ENCODE measurements at places on chromosomes 1 and 21.

- no peak for DNase-seq
Measured at GRCh38 chr1:19310061-19310460, 1.9 kb downstream of the AKR7A2 start.

DNA sequence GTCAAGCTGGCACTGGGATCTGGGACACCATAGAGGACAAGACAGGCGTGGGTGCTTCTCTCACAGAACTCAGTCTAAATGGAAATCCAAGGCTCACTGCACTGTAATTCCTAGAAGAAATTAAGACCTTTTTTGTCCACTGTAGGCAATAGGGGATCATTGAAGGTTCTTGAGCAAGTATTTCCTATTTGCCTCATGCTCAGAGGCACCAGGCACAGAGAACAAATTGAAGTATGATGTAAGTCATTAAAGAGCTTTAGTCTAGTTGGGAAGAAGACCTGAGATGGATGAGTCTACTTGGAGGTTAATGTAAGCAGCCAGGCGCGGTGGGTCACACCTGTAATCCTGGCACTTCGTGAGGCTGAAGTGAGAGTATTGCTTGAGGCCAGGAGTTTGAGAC is 34.6 kb downstream of the EIF2D start:
- DNase-seq = no peak

DNA sequence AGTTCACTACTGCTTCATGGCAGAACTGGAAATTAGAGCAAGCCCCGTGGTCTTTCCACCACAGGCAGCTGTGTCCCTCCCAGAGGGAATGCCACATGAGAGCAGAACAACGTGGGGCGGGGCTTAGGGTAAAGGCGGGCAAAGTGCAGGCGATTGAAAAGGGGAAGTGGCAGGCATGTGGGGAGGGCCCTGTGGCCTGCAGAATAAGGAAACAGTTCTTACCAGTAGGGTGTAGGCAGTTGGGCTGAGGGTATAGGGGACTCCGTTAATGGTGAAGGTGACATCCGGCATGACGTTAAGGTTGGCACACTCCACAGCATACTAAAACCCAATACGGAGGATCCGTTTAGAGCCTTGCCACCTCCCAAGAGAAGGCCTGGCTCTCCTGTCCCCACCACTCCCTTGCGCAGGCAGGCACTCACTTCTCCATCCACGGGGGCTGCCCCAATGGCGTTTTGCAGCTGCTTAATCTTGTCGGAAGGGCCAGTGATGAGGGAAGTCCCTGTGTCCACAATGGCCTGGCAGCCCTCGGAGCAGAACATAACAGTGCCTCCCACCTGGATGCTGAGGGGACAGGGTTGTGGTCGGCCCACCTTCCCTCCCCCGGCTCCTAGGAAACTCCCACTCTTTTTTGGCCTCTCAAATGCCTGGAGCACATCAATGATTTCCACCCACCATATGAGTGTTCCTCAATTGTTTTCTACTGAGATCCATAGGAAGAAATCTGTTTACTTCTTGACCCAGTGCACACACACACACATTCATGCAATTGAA is 9.1 kb upstream of the RAB7B start:
- peak; percentile 82 for DNase-seq

GRCh38 chr1:246609632-246610031 is 43.4 kb downstream of the CNST start:
- no peak for DNase-seq

DNA sequence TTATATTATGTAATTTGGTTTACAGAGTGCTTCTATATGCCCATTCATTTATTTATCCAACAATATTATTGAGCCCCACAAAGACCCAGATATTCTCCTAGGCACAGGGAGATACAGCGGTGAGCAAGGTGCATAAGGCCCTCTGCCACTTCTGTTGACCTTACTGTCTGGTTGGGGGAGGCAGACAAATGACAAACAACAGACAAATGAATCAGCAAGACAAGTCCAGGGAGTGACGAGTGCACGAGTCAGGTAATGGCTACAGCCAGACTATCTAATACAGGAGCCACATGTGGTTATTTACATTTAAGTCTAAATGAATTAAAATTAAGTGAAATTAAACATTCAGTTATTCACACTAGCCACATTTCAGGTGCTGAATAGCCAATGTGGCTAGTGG is 22.0 kb upstream of the BCAR3 start:
- DNase-seq = no peak

DNA sequence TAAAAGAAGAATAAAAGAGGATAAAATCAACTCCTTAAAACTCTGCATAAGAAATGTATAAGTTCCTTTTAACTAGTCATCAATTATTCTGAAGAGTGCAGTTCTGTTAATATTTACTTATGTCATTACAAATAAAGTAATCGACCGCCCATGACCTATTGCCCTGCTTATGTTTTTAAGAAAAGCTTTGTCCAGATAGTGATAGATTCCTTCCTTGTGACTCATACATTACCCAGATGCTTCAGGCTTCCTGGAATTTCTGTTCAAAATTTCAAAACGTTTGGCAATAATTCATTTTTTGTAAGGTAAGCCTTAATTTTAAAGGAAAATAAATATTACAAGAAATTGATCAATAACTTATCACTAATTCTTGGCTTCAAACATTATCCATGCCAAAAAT is 918.2 kb upstream of the ADGRL2 start:
- no peak for DNase-seq

GRCh38 chr1:119815361-119815760 is 4.1 kb upstream of the REG4 start:
- no peak for DNase-seq

DNA sequence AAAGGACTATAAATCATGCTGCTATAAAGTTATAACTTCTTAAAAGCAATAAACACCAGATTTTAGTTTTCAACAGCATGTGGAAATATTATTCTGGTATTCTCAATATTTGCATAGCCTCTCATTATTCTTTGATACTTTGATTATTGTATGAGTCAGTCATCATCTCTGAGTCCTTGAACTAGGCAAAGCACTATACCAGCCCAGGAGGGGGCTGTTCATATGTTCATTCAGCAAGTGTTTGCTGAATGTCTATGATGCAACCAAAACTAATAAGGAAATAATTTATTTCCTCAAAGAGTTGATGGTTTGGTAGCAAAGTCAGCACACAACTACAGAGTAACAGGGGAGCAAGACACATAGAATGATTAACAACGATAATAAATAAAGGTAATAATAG is 175.6 kb upstream of the C1orf105 start:
- DNase-seq = no peak

GRCh38 chr21:24014381-24014780 is 1592.9 kb downstream of the MRPL39 start:
- DNase-seq = no peak

GRCh38 chr1:203537806-203538464 is 44.0 kb downstream of the OPTC start:
- peak; percentile 89 for DNase-seq

DNA sequence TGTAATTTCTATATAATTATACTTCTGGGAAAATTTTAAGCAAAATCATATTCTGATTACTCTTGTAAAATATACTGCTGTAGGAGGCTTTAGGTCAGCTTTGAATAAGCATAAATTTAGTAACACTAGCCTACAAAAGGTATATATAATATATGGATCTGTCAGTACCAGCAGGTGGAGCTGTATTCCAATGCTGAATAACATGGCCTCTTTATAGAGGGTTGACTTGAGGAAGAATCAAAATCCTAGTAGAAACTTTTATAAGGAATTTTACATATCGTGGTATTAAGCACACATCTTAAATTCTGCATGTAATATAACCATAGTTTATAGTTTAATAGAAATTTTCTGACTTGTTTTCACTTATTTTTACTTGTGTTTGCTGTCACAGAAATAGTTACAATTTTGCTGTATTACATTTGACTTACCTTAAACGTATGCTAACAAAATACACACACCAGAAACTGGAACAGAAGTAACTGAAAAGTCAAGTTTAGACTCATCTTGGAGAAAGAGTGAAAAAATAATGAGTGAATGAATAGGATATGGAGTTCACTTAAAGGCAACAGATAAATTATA is 79.3 kb downstream of the HMCN1 start:
- peak; percentile 74 for DNase-seq

GRCh38 chr1:178931858-178932551 is 61.1 kb upstream of the ANGPTL1 start:
- peak; percentile 79 for DNase-seq

- DNase-seq = no peak
Measured at GRCh38 chr1:34320053-34320669, 143.5 kb downstream of the C1orf94 start.

- DNase-seq = no peak
Measured at GRCh38 chr21:26297851-26298250, 127.3 kb upstream of the APP start.

DNA sequence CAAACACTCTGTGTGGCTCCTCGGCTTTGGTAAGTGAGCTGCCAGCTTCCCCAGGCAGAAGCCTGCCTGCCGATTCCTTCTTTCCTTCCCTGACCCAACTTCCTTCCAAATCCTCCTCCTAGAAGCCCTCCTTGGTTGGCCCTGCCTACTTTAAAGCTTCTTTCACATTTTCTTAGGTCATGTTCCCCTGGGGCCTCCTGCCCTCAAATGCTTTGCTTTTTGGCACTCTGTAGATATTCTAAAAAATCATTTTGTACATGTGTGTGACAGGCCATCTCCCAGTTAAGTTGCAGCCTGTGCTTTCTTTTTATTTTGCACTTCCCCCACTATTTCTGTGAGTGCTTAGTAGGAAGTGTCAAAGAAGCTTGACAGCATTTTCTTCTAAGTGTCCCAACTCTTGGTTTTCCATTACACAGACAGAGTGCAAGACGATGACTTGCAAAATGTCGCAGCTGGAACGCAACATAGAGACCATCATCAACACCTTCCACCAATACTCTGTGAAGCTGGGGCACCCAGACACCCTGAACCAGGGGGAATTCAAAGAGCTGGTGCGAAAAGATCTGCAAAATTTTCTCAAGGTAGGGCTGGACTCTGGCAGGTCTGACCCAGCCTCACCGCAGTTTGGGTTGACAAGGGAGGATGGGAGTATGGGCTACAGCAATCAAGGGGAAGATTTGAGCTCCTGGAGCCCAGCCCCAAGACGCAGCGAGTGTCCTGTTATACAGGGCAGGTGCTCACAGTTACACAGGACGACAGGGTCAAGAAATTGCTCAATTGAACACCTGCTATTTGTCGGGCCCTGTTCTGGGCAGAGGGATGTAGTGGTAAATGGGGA is at the start of gene S100A9:
TSS of gene S100A9 (plus strand) at position 2 of the 838 bp plus-strand sequence. CDS start at position 432, 430 bp downstream.
- no peak for DNase-seq

GRCh38 chr1:201039418-201039817 is 15.9 kb upstream of the KIF21B start:
- DNase-seq = no peak

DNA sequence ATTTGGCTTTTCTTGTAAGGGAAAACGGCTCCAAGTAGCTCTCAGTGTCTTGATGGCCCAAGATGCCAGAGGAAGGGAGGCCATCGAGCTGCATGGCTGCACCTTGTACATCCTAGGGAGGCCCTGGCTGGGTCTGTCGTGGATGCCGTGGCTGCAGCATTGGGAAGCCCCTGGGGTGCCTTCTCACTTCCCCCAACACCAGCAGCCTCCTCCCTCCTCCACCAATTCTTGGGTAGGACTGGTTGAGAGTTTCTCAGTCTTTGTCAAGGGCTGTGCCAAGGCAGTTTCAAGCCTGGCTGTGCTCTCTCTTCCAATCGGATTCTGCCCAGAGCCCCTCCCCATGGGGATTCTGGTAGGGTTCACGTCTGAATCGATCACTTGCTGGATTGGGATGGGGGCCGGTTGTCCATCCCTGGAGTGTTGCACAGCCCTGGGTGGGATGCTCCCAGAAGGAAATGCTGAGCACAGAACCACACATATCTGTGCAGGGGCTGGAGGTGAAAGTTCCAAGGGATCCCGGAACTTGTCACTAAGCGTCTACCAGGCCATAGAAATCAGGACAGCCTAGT is 14.0 kb upstream of the SPSB1 start:
- DNase-seq = no peak

GRCh38 chr1:108009603-108010195 is 44.7 kb upstream of the VAV3 start:
- DNase-seq = no peak

DNA sequence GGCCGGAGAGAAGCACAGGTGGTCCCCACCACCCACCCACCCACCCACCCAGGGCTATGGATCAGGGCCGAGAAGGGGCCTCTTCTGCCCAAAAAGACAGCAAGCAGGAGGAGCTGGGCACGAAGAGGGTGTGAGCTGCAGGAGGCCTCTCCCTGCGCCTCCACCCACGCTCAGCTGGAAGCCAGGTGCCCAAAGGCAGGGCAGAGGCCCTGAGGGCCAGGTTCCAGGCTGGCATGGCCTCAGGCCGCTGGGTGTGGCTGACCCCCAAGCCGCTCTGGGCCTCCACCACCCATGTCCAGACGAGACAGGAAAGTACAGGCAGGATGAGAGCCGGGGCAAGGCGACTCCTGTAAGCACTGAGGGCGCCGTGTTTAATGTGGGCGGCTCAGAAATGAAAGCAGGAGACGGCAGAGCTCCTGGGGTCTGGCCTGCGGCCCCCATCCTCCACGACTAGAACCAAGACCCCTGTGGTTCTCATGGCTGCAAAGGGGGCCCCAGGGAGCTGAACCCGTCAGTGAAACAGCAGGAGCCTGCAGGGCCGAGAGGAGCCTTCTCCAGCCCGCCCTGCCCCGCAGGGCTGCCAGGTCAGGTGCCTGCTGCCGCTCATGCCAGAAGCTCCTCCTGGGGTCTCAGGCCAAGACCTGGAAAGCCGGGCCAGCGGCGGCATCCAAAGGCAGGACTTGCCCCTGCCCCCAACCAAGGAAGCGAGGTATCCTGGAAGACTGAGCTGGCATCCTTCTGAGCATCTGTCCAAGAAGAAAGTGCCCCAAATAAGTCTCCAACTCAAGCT is 56.0 kb downstream of the MEGF6 start:
- DNase-seq = peak; percentile 31

DNA sequence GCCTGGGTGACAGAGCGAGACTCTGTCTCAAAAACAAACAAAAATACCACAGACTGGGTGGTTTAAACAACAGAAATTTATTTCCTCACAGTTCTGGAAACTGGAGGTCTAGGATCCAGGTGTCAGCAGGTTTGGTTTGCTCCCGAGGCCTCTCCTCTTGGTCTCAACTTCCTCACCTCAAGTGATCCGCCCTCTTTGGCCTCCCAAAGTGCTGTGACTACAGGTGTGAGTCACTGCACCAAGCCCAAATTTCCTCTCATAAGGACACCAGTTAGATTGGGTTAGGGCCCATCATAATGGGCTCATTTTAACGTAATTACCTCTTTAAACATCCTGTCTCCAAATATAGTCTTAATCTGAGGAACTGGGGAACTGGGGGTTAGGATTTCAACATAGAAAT is 35.5 kb downstream of the MFSD2A start:
- no peak for DNase-seq

- DNase-seq = no peak
Measured at GRCh38 chr1:201218409-201218808, 27.8 kb downstream of the IGFN1 start.

GRCh38 chr1:78497201-78497600 is 6.4 kb downstream of the PTGFR start:
- DNase-seq = no peak

- no peak for DNase-seq
Measured at GRCh38 chr1:106613861-106614260, 442.6 kb upstream of the PRMT6 start.

DNA sequence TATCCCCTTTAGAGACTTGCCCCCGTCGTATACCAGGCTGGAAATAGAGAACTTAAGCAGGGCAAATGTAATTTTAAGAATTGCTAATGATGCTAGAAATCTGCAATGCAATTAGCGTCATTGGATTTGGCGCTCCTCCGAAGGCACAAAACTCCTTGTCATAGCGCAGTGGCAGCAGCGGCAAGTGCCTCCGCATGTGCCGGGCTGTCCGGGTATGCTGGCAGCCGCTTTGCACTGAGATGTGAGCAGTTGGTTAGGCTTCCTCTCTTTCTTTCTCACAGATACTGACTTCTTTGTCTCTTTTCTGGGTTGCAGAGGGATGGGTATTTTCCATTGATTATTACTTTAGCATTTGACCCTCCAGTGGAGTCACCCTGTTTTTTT is 193.4 kb upstream of the LMO4 start:
- no peak for DNase-seq

Measured in stomach (tissue), 19 donors.